Activated CD4-positive, alpha-beta T cell treated with anti-CD3 and anti-CD28 coated beads, Interleukin-2, amount 10 ng/mL, durations not matched to agents 7 days and 5 days (primary cell): ENCODE measurements at places on chromosomes 3 and 15. TPM values are rescaled to one million over a fixed set of nuclear protein-coding genes. Genes with fewer than 3 reads are reported as not detected.
A peak's percentile ranks its signal among the peaks of the same experiment; 100 is the strongest.

GRCh38 chr3:134054881-134055280 is 25.2 kb upstream of the SLCO2A1 start:
- DNase-seq, result no peak

- peak; percentile 47 for DNase-seq
Measured at GRCh38 chr15:77031376-77032050, 36.6 kb downstream of the PSTPIP1 start.

DNA sequence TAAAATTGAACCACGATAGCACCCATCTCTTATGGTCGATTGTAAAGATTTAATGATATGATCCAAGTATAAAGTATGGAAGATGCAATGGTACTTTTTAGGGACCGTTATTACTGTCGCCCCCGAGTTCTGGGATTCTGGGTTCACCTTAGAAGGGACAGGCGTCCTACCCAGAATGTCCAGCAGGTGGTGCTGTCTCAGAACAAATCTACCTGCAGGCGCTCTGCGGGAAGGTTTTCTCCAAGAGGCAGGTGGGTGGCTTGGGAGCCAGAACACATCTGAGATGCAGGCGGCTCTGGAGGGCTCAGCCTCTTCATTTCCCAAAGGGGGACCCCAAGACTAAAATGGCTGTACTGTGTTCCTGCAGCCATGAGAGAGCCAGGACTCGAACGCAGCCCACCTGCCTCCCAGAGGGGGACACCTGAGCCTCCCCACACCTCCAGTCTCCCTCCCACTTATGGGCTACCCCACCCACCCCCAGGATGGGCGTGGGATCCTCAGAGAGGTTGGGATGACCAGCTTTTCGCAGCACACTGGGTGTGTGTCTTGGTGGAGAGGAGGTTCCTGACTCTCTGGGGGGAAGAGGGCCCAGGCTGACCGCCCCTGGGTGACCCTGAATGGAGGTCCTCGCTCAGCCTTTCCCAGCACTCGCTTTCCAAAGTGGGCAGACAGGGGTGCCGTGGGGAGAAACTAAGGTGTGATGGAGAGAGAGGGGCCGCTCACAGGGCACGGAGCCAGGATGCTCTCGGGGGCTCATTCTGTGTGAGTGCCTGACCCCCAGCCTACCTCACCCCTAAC is 28.1 kb upstream of the CORO2B start:
- peak; percentile 80 for DNase-seq

DNA sequence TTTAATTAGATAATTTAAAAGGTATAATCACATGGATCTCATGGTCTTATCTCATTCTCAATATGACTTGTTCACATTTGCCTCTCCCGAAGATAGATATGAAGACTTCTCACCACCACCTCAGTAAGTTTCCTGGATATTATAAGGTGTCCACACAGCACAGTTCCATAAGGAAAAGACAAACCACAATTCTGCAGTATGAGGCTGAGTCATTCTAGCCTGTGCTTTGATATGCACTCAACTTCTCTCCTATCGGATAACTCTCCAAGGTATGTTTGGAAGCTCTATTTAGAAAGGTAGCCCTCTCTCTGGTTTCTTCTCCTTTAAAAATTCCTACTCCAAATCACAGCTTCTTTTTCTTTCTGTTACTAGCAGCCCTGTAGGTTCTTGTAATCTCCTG is 612.8 kb downstream of the ZPLD1 start:
- no peak for DNase-seq

- no peak for DNase-seq
Measured at GRCh38 chr3:152157337-152157736, 111.4 kb upstream of the MBNL1 start.

DNA sequence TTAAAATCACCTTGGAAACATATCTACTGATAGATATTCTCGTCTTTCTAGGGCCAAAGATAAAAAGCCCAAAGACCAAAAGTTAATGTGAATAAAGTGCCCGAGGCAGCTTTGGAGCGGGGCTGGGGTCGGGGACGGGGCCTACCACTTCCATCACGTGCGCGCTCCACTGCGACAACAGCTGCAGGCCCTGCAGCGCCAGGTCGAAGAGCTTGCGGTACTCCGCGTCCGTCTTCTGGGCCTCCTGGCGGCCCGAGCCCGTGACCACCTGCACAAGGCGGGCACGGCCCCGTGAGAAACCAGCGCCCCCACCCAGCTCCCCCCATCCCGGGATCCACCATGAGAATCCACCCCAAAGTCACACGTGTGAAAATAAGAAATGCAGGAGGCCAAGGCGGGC is 52.4 kb downstream of the CYFIP1 start:
- DNase-seq, result no peak

- no peak for DNase-seq
Measured at GRCh38 chr15:69663982-69664381, 211.4 kb downstream of the RPLP1 start.

DNA sequence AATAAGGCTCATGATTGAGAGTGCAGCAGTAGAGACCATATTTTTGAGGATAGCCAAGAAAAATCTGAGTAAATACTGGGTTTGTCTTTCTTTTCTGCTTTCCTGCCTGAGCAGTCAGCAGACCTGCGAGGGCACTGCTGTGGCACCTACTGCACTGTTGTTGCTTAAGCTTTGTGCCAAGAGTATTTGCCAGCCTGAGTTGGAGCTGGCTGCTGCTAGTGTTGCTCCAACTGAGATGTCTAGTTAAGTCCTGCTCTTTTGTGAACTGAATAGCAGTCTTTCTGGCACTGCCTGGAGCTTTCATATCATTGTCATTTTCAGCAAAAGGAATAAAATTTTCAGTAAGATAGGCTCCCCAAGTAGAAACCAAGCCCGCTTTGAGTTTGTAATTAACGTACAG is 214.5 kb upstream of the P2RY1 start:
- DNase-seq, result no peak

DNA sequence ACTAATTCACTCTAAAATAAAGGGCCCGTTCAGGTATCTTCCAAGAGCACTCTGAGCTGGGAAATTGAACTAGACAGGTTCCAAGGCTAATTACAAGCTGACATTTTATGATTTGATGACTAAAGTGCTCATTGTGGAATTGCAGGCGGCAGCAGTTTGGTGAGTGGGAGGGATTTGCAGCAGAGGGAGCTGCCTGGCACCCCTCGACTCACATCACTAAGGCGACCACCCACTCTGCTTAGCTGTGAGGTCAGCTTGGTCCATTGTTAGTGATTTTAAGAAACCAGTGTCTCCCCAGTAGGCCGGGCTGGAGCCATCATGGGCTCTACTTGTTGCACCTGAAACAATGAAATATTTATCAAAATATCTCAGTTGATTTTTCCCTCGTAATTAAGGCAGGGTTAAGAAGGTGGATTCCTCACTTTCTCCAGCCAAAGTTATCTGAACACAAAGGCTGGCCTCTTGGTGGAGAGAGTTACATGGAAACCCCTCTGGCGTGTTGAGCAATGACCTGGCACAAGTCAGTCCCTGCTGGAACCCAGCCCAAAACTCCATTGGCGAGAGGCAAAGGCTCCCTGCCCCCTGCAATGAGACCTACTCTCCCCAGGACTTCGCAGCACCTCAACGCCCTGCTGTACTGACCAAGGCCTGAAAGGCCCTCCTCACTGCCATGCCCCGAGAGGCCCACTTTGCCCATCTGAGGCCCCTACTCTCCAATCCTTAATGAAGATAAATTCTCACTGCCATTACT is 65.0 kb upstream of the ATP2B2 start:
- DNase-seq, result no peak

DNA sequence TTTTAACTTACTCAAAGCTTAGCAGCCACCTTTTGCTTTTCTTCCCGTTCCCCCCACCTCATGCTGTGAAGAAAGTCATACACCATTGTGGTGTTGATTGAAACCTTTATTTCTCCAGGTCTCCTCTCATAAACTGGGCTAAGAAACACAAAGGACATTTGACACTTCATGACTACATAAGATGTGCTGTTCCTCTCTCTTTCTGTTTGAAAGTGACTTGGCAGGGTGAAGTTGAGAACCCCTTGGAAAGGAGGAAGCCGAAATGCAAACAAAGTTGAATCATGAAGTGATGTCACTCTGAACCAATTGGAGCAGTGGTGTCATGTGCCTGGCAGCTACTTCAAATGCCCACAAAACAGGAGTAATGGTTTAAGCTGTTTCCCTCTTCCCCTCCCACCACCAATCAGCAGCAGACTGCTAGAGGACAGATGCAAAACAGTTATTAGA is 174.7 kb downstream of the IGF1R start:
- DNase-seq, result no peak

DNA sequence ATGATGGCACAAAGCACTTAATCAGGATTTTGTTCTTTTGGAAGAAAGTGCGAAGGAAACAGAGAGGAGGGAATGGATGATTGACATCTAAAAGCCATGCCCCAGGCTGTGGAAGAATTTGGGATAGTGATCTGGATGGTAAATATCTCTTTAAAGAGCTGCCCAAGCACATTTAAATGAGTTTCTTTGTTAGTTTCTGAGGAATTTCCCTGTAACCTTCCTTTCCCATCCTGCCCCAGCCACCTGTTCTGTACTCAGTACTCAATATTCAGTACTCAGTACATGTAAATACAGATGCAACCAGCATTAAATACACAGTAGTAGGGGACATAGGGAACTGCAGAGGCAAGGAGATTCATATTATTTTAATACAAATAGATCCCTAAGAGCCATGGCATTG is 7.8 kb upstream of the CORO2B start:
- no peak for DNase-seq

- DNase-seq, result no peak
Measured at GRCh38 chr3:197068077-197068476, 38.5 kb upstream of the MELTF start.

- DNase-seq, result no peak
Measured at GRCh38 chr3:182855076-182855475, 61.8 kb downstream of the ATP11B start.

Gene CIDEC
- not detected for total RNA-seq

Gene TEX55
- total RNA-seq, result not detected

Gene CHRD
- total RNA-seq, result not detected

Gene DPPA2
- total RNA-seq, result not detected

Gene KCNH8
- total RNA-seq, result not detected

Gene RPL15
- total RNA-seq, result 1,775 TPM

Gene C3orf18
- 33.9 TPM for total RNA-seq

Gene CAMK2N2
- total RNA-seq, result not detected

Gene PLA1A
- total RNA-seq, result not detected
